ENCODE measurements at places on chromosomes 12 and 14.

DNA sequence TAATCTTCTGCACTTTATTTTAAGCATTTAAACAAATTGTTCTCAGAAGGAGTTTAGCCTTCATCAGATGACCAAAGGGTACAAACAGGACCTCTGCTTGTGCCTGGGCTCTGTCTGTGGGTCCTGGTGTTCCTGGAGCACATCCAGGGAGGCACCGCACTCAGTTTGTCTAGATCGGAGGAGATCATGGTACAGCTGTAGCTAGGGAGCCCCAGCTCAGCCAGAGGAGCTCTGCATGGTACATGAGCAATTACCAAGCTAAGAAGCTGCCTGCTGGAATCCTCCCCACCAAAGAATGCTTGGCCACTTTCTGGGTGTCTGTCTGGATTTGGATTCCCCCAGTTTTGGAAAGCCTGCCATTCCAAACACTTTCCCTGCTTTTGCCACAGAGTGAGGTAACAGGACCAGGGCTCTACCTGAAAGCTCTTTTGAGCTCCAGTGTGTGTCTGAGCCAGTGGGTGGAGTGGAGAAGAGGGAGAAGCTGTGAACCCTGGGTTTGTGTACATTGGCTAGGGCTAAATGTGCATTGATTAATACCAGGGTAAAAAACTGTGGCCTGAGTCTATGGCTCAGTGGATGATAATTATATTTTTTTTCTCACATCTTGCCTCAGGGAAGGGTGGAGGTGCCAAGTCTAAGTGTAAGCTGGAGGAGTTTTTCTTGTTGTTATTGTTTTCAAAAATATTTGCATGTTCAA lies 163.7 kb upstream of the IGF1 start:
- no peak for DNase-seq

DNA sequence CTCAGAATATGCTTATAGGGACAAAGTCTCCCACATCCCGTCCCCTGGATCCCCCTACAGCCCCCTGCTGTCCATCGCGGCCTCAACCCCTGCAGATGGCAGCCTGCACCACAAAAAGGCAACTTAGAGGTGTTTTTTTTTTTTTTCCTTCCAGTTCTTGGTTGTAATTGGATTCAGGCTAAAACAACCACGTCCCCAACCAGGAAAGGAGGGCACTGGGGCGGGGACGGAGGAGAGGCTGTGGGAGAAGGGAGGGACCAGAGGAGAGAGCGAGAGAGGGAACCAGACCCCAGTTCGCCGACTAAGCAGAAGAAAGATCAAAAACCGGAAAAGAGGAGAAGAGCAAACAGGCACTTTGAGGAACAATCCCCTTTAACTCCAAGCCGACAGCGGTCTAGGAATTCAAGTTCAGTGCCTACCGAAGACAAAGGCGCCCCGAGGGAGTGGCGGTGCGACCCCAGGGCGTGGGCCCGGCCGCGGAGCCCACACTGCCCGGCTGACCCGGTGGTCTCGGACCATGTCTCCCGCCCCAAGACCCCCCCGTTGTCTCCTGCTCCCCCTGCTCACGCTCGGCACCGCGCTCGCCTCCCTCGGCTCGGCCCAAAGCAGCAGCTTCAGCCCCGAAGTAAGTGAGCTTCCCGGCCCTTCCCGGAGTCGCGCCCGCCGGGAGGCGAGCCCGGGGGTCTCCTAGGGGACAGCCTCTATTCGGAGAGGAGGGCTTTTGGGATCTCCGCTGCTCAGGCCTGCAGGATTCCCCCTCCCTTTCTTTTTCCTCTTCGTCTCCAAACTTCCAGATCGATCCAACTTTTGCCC lies at the start of gene MMP14:
TSS of gene MMP14 (plus strand) at position 285 of the 813 bp plus-strand sequence. CDS start at position 518, 233 bp downstream.
- no peak for DNase-seq

DNA sequence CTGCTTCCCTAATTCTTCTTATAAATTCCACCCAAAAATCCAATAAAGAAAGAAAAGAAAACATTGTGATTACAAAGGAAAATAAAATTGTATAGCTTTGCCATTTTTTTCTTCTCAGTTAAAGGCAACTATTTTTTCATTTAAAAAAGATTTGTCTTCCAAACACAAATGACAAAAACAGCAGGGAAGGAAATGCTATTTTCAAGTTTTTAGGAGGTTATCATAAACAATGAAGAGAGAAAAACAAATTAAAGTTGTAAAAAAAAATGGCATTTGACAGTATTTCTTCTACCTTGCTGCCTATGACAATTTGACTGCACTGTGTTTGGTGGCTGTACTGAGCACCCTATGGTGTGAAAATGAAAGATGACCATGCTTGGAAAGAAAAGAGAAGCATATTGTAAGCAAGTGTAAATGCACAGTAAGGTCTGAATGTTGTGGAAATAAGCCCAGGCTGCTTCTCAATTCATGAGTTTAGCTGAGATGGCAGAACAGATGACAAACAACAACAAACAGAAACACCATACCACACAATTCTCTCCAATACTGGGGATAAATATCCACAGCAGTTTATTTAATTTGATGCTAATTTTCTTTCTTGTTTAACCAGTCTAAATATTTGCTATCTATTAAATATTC lies 109.8 kb downstream of the PRKD1 start:
- DNase-seq: no peak

DNA sequence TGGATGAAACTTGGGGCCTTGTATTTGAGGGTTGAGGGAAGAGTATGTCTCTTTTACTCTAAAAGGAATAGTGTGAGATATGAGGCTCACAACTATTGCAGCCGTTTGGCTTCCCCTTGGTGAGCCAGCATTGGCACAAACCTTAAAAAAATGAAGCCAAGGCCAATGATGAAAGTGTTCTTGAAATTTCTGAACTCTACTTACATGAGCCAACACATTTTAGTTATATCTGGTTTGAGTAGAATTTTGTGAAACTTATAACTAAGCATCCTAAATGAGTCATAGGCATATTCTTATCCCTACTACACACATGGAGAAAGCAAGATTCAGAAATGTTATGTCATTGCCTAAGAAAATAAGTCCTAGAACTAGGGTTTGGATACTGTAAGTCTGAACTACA lies 55.3 kb upstream of the ACSS3 start:
- DNase-seq: no peak

- no peak for DNase-seq
Observed at GRCh38 chr12:67671419-67671818, 22.9 kb downstream of the DYRK2 start.

GRCh38 chr12:22044391-22044790 lies 1.6 kb upstream of the CMAS start:
- no peak for DNase-seq

Measured in GM10248 (cell line).